NCI-H1092 treated with DMSO at 0.1 percent for 48 hours (cell line): ENCODE measurements at places on chromosomes 5 and 9.

- no peak for DNase-seq
Measured at GRCh38 chr9:90783964-90784363, 17.7 kb upstream of the SYK start.

- DNase-seq: no peak
Measured at GRCh38 chr5:133552925-133553525, 59.3 kb downstream of the FSTL4 start.

DNA sequence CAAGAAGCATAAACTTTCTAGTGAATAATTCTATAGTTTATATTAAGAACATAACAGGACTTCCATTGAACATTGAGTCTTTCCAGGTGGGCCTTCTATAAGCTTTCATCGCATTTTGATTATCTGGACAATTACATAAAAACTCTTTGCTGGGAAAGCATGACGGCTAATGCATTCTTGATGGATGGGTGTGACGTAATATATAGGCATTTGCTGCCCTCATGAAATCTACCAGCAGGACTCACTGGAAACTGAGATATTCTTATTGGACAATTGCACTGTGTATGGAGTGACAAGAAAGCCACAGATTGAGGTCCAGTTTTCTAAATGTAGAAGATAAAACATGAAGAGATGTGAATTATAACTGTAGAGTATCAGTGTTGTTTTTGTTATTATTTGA is 15.0 kb downstream of the PTPRD start:
- no peak for DNase-seq

DNA sequence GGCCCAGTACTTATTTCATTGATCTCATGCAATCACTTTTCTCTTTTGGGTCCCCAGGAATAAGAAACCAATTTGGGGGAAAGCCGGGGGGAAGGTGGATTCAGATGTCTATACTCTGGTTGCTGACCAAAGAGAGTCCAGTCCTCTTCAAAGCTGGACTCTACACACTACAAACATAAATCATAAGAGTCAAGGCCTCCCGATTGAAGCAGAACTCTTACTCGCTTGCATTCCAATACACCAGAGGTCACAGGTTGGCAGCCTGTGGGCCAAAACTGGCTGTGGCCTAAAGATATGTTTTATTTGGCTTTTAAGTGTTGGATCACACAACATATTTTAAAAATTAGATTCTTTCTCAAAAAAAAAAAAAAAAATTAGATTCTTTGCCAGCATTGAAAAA is 311.4 kb upstream of the MSX2 start:
- no peak for DNase-seq

- DNase-seq: no peak
Measured at GRCh38 chr5:99061299-99061698, 132.5 kb upstream of the CHD1 start.

DNA sequence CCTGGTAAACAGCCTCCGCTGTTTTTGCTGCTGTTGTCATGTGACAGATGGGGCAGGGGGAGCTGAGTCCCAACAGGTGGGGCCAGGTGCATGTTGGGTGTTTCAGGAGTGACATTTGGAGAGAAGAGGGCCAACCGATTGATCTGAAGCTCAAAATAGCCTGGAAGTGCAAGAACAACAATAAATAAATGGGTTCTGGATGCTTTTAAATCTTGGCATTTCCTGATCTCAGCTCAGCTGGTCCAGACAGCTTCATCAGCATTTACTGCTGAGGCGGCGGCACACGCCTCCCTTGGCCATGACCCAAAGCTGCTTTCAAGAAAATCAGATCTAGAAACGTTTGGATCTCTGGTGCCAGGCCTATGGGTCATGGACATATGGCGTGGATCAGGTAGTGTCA is 70.5 kb downstream of the PPARGC1B start:
- DNase-seq: no peak

GRCh38 chr5:33091571-33092363 is 349.0 kb upstream of the TARS1 start:
- DNase-seq: no peak
